Spinal cord (tissue), 10 donors: ENCODE measurements at places on chromosomes 1 and 21. TPM values are rescaled to one million over a fixed set of nuclear protein-coding genes. Genes with fewer than 3 reads are reported as not detected.

The AVPR1B gene
- 0.12 TPM for polyA plus RNA-seq

The GUCA2B gene
- polyA plus RNA-seq: not detected

The ADORA3 gene
- polyA plus RNA-seq: 14.5 TPM

The BARHL2 gene
- 3.8 TPM for polyA plus RNA-seq

The PTGER3 gene
- 21.3 TPM for polyA plus RNA-seq

The FAM167B gene
- polyA plus RNA-seq: 2.7 TPM

The LRRC38 gene
- 4.8 TPM for polyA plus RNA-seq

The CLCA2 gene
- 0.11 TPM for polyA plus RNA-seq

The ANGPTL7 gene
- polyA plus RNA-seq: 0.30 TPM

The MYOG gene
- 0.29 TPM for polyA plus RNA-seq

The NTMT2 gene
- 0.25 TPM for polyA plus RNA-seq
